ENCODE measurements at places on chromosomes 12 and 14.
A peak's percentile ranks its signal among the peaks of the same experiment; 100 is the strongest.

- no peak for DNase-seq
Observed at GRCh38 chr12:56933826-56934625, at the start of gene SDR9C7. Gene SDR9C7, minus strand, starts transcription at chr12:56934408. Its CDS starts 147 bp downstream, at chr12:56934261.

GRCh38 chr14:41280745-41281144 lies 325.9 kb upstream of the LRFN5 start:
- no peak for DNase-seq

- no peak for DNase-seq
Observed at GRCh38 chr14:43647302-43647701, 859.8 kb downstream of the FSCB start.

GRCh38 chr14:104249089-104249488 lies 110.7 kb downstream of the KIF26A start:
- no peak for DNase-seq

DNA sequence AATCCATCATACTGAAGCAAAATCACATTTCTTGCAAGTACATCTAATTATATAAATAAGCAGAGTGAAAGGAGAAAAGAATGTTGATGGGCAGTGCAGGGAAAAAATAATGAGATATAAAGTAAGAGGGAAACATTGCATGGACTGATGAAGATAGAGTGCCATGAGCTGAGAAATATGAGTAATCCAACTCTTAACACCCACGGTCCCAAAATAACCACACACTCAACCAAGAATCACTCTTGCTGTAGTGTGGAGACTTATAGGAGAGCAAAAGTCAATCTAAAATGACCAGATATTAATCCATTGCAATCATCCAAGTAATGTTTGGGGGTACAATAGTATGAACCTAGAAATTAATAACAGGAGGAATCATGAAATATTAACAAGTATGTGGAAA lies 40.2 kb downstream of the MYF5 start:
- no peak for DNase-seq

DNA sequence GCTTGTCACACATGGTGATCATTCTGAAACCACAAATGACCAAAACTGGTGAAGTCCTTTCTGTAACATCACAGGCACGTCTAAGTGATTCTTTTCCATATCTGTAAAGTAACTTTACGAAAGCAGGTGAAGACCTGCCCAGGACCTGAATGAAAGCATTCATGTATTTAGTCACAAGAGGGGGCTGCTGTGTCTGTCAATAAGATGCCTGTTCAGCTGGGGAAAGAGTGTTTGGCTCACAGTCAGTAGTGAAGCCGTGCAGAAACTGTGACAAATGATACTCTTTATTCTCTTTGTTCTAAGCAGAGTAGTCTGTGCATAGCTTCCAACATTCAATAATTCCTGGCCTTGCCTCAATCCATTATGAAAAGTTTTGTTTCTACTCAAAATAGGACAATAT lies 373.5 kb upstream of the OR4E1 start:
- DNase-seq = no peak

DNA sequence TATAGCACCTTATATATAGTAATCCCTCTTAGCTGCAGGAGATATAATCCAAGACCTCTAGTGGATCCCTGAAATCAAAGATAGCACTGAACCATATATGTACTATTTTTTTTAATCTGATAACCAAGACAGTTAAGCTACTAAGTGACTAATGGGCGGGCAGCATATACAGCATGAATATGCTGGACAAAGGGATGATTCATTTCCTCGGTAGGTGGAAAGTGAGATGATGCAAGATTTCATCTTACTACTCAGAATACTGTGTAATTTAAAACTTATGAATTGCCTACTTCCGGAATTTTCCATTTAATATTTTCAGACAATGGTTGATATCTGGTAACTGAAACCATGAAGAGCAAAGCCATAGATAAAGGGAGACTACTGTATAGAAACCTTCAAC lies 36.2 kb downstream of the PRMT8 start:
- no peak for DNase-seq

- no peak for DNase-seq
Observed at GRCh38 chr14:30874999-30875787, 834 bp downstream of the COCH start.

DNA sequence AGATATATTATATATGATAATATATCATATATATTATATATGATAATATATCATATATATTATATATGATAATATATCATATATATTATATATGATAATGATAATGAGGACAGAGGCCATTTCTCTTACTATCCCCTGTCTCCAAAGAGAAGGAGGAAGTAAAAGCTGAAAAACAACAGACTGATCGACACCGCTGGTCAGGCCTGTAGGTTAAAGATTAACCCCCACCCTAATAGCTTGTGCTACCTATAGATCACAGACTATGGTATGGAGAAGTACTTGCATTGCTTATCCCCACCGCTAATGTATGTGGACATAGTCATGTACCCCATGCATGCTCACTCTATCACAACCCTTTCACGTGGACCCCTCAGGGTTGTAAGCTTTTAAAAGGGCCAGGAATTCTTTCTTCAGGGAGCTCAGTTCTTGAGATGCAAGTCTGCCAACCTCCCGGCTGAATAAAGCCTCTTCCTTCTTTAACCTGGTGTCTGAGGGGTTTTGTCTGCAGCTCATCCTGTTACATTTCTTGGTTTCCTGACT lies 786.1 kb upstream of the TMEM132C start:
- no peak for DNase-seq

- DNase-seq = peak; percentile 10
Observed at GRCh38 chr14:104341532-104342434, 203.4 kb downstream of the KIF26A start.

DNA sequence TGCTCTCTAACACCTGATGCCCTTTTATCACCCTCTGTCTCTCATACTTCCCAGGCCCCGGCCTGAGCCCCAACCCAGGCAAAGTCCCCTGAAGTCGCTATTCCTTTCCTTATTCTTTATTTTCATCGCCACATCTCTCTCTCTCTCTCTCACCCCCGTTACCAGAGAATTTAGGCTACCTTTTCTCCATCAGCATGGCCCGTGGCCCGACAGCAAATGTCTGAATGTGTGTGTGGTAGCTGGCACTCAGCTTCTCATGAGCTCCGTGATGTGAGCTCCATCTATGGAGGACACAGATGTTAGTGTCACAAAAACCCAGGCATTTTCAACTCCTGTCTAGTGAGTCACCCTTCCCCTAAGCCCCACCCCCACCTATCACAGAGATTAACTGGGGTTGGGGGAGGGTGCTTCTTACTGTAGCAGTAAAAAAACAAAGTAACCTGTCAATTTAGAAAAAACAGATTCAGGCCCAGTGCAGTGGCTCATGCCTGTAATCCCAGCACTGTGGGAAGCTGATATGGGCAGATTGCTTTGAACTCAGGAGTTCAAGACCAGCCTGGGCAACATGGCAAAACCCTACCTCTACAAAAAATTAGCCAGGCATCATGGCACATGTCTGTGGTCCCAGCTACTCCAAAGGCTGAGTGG lies 53.8 kb downstream of the VCPKMT start:
- no peak for DNase-seq

DNA sequence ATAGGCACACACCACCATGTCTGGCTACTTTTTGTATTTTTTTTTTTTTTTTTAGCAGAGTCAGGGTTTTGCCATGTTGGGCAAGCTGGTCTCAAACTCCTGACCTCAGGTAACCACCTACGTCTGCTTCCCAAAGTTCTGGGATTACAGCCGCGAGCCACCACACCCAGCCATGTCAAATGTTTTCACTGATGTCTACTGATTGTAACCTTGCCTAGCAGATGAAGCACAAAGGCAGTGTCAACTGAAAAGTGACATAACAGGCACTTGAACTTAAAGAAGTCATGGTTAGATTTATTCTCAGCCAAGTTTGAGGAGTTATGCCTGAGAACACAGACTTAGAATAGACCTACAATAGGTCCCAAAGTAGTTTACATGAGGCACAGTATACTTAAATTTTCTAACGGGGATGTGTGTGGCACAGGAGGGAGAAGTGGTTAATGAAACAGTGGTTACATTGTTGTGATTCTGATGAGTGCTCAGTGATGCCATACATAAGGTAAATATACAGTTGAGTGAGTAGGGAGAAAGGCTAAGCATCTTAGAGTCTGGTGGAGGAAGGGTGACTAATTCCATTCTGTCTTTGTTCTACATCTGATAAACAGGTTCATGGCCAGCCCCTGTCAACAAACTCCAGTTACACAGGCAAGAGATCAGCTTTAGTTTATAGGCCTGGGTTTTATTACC lies 12.6 kb upstream of the RNASE4 start:
- no peak for DNase-seq

- no peak for DNase-seq
Observed at GRCh38 chr12:66197495-66197921, 8.5 kb downstream of the IRAK3 start.

DNA sequence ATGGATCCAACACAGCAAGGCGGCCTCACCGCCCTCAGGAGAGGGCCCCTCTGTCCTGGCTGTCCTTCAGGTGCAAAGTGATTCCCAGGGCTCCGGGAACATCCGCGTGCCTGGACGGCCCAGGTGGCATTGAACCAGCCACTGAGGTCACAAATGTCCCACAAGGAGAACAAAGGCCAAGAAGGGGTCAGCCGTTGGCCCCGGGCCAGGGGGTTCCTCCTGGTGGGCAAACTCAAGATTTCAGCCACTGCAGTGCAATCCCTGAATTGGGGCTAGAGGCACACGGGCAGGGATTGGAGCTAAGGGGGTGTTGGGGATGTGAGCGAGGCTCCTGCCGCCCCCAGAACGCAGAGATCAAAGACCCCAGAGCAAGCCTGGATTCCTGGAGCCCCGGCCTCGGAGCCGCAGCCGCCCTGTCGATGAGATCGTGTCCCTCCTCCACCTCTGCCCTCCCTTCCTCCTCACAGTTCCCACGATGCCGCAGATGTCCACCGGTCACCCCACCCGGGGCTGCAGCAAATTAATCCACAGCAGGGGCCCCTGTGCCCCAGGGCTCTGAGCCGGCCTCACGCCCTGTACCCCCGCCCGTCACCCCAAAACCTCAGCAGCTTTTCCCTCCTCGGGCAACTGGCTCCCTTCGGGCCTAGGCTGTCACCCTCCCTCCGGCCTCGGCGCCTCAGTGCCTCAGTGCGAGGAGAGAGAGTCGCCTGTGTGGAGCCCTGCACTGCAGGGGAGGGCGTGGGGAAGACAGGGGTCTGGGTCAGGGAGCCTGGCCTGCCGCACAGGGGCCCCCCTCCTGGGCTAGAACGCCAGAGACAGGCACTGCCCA lies 56.7 kb upstream of the GALNT9 start:
- DNase-seq = no peak

GRCh38 chr12:55698965-55699364 lies 8.7 kb downstream of the ITGA7 start:
- no peak for DNase-seq

DNA sequence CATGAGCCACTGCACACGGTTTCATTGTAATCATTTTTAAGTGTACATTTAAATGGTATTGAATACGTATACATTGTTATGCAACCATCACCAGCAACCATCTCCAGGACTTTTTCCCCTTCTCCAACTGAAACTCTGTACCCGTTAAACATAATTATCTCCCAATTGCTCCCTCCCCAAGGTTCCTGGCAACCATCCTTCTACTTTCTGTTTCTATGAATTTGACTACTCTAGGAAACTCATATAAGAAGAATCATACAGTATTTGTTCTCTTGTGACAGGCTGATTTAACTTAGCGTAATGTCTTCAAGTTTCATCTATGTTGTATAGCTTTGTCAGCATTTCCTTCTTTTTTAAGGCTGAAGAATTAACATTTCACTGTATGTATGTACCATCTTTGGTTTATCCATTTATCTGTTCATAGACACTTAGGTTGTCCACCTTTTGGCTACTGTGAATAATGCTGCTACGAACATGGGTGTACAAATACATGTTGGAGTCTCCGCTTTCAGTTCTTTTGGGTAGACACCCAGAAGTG lies 223.1 kb downstream of the EFCAB11 start:
- no peak for DNase-seq

DNA sequence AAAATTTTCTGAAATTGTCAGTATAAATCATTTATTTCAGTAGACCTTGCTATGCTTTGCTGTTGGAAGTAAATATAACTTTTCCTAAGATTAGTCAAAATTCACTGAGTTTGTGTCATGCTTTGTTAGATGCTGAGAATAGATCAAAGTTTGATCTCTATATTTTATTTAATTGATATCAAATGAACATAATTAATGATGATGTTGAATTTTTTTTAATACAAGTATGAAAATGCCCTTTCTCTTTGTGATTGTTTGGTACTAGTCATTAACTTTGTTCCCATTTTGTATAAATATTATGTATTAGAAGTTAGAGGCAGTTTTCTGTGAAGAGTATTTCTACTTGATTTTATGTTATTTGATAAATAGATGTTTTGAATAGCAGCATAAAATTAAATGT lies 45.7 kb downstream of the CCDC91 start:
- DNase-seq = no peak

- no peak for DNase-seq
Observed at GRCh38 chr14:92404018-92404417, 81.1 kb downstream of the SLC24A4 start.

GRCh38 chr12:58395470-58395869 lies 454.1 kb downstream of the ATP23 start:
- DNase-seq = no peak

DNA sequence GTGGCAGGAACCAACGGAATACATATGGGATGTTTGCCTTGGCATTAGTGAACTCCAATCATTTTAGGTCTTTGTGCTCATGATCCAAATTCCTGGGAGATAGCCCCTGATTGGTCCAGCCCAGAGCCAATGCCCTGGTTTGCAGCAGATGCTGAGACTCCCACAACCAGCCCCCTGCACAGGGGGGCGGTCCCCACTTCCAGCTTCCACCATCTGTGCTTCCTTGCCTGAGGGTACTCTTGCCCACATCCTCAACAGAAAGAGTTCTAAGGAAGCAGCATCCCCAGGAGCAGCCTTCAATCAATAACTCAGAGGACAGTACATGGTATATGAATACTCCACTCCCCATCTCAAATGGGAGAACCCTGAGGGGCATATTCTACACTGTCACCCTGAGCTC lies 39.7 kb upstream of the FICD start:
- DNase-seq = no peak

DNA sequence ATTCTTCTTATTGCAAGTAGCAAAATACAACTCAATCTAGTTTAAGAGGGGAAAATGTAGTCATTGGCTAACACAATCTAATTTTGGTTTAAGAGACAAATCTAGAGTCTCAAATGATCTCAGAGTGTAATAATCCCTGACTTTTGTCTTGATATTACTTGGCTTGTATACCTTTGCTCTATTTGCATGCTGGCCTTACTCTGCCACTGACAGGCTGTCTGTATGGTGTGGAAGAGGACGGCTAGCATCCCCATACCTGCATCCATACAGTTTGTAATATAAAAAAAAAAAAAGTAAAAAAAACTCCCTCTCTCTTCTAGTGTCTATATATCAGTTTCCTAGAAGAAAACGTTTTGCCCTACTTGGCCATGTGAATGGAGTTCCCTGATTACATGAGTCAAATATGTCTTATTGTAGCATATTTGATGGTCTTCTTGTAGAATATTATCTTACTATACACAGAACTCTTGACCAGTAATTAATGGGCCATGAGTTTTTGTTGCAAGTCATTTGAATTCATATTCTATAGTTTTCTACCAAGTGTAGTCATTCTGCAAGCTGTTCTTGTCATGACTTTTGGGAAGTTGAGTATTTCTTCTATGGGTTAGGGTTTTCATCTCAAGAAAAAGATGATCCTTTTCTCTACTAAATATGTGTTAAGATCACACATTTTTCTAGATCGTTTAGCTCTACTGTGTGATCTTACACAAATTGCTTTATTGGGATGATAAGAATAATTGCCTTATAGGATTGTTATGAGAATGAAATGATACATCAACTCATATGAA lies 8.2 kb downstream of the HIF1A start:
- DNase-seq = no peak

- no peak for DNase-seq
Observed at GRCh38 chr12:65937161-65937641, 112.9 kb downstream of the HMGA2 start.

Measured in right renal cortex interstitium (tissue), 3 donors.